ENCODE measurements at places on chromosomes 5 and 9.
A peak's percentile ranks its signal among the peaks of the same experiment; 100 is the strongest.

DNA sequence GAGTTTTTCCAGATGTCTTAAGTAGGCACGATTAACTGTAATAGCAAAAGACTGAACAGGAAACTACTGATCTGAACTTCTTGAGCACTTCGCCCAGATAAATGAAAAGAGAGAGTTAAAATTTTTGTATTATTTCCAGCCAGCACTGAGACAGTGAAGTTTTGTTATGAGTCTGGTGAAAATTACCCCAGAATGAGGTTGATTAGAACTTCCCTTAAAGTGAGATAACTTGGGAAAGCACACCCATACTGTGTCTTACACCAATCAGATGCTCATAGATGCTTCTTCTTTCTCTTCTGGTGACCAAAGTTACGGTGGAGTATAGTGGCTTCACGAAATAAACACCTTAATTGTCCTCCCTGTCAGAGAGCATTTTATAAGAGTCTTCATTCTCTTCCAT lies 131.8 kb upstream of the SLC12A2 start:
- DNase-seq: no peak

DNA sequence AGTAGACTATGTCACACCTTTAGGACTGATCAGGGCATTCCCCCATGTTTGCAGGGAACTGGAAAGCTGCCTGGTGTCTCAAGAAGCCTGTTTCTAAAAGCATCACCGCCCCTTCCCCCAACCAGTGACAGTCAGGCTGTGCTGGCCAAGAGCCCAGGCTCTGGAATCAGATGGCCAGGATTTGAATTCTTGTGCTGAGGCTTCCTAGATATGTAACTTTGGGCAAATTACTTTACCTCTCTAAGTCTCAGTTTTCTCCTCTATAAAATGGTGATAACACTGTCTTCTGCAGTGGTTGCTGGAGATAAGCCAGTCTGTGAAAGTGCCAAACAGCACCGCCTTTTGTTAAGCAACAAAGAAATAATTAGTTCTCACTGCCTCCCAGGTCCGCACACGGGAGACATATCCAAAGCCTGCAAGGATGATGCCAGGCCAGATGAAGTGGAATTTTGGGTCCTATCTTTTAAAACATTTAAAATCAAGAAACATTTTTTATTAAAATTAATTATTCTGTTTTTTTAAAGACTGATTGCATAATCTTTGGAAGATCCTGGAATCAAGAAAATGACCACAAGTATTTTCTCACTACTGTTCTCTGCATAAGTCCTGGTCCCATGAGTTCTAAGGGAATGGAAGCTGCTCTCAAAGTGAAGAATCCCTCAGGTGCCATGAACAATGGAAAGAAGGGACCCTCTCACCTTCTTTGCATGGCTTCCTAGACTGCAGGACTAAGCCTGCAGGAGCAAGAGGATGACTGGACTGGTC lies 13.9 kb downstream of the SLC31A2 start:
- DNase-seq: peak; percentile 17

DNA sequence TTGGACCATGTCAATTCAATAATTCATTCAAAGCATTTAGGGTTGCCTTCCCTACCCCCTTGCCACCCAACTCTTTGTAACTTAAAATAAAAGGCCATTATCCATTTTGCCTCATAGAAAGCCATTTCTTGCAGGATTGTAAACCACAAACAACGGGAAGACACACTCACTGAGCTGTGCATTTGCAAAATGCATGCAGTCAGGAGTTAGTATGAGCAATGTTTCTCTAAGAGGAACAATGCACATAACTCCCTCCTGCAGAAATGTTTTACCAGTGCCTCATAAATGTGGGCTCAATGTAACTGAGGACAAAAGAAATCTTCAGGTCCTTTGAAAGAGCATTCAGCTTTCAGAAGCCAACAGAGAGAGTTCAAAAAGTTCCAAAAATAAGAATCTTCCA lies 98.5 kb upstream of the ABCA1 start:
- DNase-seq: peak; percentile 50

GRCh38 chr9:92620845-92621244 lies 49.1 kb downstream of the IPPK start:
- DNase-seq: no peak

DNA sequence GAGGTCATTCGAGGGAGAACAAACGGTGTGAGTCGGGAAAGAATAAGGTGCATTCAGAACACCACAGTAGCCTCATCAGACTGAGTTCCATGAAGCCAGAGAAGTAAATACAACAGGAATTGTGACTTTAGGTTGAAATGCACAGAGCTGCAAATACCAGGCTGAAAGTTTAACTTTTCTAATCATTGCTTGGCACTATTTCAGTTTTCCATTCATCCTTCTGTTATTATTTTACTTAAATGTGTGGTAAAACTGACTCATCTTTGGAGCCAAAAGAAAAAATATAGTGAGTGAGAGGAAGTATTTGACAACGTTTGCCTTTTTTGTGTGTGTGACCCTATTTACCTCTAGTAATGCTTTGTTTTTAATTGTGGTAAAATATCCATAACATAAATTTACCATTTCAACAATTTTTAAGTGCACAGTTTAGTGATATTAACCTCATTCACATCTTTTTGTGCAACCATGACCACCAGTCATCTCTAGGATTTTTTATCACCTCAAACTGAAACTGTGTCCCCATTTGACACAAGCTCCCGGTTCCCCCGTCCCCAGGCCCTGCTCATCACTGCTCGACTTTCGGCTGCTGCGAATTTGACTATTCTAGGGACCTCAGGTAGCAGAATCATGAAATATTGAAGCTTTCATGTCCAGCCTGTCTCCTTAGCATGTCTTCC lies 166.8 kb downstream of the HSD17B3 start:
- no peak for DNase-seq
